Ovary (tissue), 10 donors: ENCODE measurements at places on chromosomes 5 and 9. TPM values are rescaled to one million over a fixed set of nuclear protein-coding genes. Genes with fewer than 3 reads are reported as not detected.

Gene HAVCR2
- 2.1 TPM for total RNA-seq

Gene PCDHB14
- 4.8 TPM for total RNA-seq

GRCh38 chr5:14110680-14111079 is 32.5 kb upstream of the TRIO start:
- no peak for DNase-seq

Gene SLC2A6
- total RNA-seq, result 0.48 TPM

DNA sequence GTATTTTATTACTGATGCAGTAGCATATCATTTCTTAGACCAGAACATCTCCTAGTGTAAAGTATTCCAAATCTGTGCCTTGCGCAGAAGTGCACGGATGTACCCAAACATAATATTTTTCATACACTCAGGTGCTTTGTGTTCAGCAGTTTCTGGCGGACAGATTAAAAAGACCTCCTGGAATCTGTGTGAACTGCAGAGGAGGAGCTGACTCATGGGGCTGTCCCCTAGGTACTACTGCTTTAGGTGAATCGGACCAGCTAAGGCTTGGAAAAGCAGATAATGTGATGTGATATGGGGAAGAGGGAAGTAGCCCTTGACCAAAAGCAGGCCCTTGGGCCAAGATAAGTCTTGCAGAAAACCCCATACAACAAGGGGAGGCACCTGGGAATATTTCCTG is 310.1 kb downstream of the PLK2 start:
- DNase-seq, result no peak

Gene ZNF879
- total RNA-seq, result 5.1 TPM

Gene OR1L6
- not detected for total RNA-seq

Gene FCN2
- total RNA-seq, result 1.1 TPM

- no peak for DNase-seq
These were observed 174.0 kb upstream of the DAB2 start for GRCh38 chr5:39598661-39599248.

Gene IGIP
- total RNA-seq, result 15.5 TPM

DNA sequence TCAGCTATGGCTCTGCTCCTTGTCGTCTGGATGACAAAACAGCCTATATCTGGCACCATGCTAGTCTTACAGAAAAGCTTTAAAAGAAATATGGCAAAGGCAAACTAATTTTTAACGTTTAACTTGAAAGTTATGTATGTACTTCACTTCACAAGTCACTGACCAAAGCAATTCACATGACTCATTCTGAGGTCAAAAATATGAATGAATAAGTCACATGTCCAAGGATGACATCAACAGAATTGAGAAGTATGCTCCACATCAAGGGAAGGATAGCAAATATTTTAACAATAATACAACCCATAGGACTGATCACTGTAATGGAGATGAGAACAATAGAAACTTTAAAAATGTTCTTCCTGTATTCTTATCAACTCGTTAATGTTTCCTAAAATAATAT is 1072.6 kb upstream of the NUDT12 start:
- no peak for DNase-seq

Gene DND1
- total RNA-seq, result 0.82 TPM

GRCh38 chr9:121698627-121699570 is 47.5 kb downstream of the DAB2IP start:
- DNase-seq, result peak; percentile 78

DNA sequence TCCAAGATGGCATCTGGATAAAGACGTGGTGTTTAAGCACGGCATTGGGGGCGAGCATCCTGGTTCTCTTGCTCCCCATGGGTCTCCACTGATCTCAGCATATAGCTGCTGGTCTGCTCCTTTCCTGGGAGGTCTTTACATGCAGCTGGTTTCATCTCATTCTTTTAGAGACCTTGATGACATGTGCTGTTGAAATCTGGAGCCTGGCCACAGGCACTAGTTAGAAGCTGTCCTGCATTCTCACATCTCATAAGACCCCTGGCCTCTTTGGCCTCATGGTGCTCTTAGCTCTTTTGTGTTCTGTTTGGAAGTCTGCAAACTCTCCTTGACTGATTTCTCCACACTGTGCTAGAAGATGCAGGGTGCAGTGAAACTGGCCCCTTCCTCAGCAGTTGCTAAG is 113.0 kb downstream of the SMARCA2 start:
- DNase-seq, result no peak

Gene GARIN3
- not detected for total RNA-seq

Gene WNT8A
- total RNA-seq, result not detected

GRCh38 chr9:94867281-94867841 is 140.9 kb downstream of the AOPEP start:
- peak; percentile 71 for DNase-seq

Gene HTR4
- total RNA-seq, result 0.32 TPM

DNA sequence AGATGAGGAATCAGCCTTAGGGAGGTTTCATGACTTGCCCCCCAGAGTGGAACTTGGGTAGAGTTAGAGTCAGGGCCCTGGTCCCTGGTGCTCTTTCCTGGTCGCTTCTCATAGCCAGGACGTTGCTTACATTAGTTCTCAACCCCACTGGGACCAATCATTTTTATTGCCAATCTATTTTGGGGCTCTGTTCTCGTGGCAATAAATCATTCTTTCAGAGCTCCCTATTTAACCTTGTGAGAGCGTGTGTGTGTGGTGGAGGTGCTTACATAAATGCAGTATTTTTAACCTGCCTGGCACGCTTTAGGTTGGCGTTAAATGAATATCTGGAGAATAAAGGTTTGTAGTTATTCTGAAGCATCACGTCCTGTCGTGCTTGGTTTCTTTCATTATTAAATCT is 4.1 kb downstream of the TRIO start:
- DNase-seq, result no peak

DNA sequence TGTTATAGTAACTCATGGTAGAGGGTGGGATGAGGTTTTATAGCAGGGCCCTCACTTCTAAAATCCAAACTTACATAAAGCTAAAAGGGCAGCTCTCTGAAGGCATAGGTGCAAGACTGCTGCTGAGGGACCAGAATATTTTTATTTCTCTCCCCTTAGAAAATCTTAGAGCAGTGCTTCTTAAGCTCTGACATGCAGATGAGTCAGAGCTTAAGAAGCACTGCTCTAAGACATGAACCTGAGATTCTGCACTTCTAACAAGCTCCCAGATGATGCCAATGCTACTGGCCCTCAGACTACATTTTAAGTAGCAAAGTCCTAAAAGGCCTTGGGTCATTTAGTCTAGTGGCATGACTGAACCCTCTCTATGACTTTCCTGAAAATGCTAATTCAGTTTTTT is 97.6 kb upstream of the SPRY4 start:
- no peak for DNase-seq

DNA sequence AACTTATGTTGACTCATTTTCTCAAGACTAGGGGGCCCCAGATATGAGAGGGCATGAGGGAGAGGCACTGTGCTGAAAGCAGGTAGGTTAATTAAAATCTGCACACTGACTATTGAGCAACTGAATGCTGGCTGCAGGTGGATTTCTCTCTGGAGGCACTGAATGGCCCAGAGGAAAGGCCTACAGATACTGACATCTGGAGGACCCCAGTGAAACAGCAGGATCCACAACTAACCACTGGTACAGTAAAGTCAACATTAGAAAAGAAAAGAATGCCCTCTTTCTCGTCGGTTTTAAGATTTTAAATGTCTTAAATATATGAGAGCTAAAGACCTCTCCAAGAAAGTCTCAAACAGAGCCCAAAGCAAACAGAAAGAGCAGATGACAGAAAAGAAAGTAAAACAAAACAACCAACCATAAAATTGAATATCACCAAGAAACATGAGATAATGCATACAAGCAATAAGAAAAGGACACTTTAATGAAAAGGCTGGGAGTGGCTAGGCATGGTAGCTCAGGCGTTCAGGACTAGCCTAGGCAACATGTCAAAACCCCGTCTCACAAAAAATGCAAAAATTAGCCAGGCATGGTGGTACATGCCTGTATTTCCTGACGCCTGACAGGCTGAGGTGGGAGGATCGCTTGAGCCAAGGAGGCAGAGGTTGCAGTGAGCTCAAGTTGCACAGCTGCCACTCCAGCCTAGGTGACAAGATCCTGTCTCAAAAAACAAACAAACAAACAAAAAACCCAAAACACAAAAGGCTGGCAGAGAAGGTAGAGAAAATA is 43.3 kb downstream of the PUM3 start:
- no peak for DNase-seq

Gene GABRA1
- not detected for total RNA-seq

Gene ANKRD18B
- not detected for total RNA-seq

DNA sequence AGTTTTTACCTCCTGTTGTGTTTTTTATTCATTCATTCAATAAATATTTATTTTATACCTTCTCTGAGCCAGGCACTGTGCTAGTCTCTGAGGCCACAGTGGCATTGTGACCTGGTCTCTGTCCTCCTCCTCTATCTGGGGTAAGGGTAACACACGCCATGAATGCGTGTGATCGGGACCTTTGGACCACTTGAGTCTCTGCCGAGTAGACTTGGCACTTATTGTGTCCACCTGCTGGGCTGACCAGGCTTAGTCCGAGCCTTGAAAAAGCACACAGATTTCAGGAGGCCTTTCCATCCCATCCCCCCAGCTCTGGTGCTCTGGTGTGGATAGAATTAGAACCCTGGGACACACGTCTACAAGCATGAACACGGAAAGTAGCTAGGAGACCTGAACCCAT is 58.7 kb downstream of the ERGIC1 start:
- DNase-seq, result no peak

- DNase-seq, result no peak
These were observed 135.2 kb upstream of the CLINT1 start for GRCh38 chr5:157993986-157994691.

DNA sequence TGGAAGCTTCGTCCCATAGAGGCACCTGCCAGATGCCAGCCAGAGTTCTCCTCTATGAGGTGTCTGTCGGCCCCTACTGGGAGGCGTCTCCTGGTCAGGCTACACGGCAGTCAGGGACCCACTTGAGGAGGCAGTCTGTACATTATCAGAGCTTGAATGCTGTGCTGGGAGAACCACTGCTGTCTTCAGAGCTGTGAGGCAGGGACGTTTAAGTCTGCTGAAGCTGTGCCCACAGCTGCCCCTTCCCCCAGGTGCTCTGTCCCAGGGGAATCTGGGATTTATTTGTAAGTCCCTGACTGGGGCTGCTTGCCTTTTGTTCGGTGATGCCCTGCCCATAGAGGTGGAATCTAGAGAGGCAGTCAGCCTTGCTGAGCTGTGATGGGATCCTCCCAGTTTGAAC is 70.8 kb downstream of the NDUFS4 start:
- DNase-seq, result no peak

- DNase-seq, result no peak
These were observed 557.9 kb upstream of the GRAMD2B start for GRCh38 chr5:125865166-125865815.

Gene ALDH1A1
- 186 TPM for total RNA-seq

- DNase-seq, result no peak
These were observed 522 bp downstream of the BTNL9 start for GRCh38 chr5:181040631-181040945.

DNA sequence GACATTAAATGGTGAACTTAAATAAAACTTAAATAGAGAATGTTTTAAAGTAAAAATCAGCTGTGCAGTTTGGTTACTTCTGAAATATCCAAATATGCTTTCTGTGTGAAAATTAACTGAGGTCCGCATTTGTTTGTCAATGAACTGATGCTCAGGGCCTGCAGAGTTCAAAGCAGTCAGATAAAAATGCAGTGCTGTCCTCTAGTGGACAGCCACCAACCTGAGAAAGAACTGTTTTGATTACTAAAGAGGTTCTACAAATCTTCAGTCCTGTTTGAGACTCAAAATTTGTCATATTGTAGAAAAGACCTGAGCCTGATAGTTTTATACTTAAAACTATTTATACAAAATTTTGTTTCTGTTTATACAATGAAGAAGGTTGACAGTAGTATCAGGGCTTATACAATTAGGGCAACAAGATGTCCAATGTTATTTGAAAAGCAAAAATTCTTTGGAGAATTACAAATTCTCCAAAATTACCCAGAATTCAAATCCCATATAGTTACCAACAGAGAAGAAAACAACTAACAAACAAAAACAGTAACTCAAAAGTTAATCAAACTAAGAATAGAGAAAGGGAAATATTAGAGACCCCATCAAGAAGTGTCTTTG is 232.3 kb upstream of the TBCA start:
- DNase-seq, result no peak

- no peak for DNase-seq
These were observed 519.2 kb downstream of the KIF4B start for GRCh38 chr5:155532621-155533311.

- no peak for DNase-seq
These were observed 1.5 kb upstream of the DEPDC1B start for GRCh38 chr5:60701321-60701968.

GRCh38 chr5:124234022-124234769 is 512.2 kb downstream of the ZNF608 start:
- DNase-seq, result no peak

DNA sequence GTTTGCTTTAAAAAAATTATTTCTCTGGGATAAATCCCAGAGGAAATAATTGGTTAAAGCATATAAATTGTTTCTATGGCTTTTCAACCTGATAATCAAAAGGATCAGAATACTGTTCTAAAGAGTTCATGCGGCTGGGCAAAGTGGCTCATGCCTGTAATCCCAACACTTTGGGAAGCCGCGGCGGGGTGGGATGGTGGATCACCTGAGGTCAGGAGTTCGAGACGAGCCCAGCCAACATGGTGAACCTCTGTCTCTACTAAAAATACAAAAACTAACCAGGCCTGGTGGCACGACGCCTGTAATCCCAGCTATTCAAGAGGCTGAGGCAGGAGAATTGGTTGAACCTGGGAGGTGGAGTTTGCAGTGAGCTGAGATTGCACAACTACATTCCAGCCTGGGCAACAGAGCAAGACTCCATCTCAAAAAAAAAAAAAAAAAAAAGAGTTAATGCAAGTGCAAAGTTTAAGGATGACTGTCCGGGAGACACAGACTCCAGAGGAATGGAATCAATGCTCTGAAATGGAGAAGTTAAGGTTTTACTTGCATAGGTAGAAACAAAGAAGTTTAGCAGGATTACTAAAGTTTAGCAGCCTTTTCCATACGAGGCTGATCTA is 16.6 kb upstream of the GRHPR start:
- DNase-seq, result no peak

DNA sequence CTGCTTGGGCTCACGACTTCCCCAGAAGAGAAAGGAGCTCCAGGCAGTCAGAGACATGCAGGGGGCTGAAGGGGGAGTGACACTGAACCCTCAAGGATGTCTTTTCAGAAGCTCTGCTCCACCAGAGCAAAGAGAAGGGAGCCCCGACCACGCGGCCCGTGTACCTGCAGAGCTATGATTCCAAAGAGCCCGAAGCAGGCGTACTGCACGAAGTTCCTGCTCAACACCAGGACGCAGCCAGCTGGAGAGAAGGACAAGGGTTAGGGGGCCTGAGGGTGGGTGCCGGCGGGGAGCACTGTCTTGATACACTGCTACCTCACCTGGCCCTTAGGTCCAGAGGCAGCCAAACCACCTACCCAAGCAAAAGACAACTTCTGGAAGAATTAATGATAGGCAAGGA is 9.4 kb downstream of the SURF4 start:
- DNase-seq, result no peak
